GM23248 (cell line): ENCODE measurements at places on chromosomes 12 and 14.

DNA sequence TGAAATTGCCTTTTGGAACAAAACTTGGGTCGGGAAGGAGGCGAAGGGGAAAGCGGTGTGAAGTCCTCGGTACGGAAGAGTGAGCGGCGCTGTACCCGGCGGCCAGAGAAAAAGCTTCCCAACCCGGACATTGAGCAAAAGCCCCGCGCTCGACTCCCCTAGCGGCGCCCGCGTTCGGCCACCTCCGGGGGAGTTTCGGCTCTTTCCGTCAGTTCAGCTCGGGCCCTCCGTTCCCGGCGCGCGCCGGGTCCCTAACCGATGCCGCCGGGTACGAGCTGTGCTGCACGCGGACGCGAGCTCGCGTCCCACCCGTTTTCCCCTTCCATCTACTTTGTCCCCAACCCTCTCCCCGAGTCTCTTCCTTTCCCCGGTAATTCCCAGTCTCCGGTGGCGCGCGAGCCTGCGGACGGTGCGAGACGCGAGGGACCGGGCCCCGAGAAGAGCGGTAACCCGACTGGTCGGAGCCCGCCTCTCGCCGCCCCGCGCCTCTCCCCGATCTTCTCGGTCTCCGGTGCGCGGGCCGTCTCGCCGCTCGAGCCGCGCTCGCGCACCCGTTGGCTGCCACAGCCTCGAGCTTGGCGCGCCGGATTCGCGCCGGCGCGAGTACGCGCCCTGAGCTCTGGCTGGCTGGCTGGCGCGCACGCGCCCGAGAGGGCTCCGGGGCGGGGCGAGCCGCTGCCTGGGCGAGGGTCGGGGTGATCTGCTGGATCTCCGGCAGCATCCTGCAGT lies 446 bp upstream of the SPATS2 start:
- peak; percentile 94 for DNase-seq

DNA sequence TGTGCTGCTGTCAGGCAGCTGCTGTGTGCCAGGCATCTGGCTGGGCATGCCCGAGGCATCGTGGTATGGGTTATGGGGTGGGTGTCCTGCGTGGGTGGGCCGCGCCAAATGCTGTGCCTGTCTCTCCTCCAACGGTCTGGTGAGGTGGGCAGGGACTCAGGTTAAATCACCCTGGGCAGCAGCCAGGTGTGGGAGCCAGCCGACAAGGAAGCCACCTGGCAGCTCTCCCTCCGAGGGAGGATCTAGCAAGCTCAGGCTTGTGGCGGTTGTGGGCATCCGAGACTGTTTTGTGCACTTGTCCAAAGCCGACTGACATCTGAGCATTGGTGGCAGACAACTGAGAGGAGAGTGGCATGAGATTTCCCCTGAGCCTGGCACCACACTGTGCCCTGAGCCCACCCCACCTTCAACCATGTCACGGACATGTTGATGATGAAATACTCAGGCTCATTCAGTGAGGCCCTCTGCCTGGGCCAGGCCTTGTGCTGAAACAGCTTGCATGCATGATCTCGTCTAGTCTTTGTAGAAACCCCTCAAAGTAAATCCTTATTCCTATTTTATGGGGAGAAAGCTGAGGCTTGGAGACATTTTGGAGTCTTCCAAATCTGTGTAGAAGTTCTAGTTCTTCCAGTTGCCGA lies 181.8 kb upstream of the MYL2 start:
- DNase-seq, result no peak

- peak; percentile 80 for DNase-seq
These were observed 5.6 kb downstream of the FBXO33 start for GRCh38 chr14:39426605-39427004.

- no peak for DNase-seq
These were observed 57.7 kb upstream of the CAND1 start for GRCh38 chr12:67211494-67211893.

- DNase-seq, result no peak
These were observed 101.7 kb upstream of the PARP11 start for GRCh38 chr12:3974883-3975282.
